ENCODE measurements at places on chromosomes 1 and 21.

GRCh38 chr1:47439017-47439818 is 1.4 kb downstream of the FOXD2 start:
- DNase-seq = no peak

- DNase-seq = no peak
Measured at GRCh38 chr1:23558140-23558871, 995 bp downstream of the ID3 start.

DNA sequence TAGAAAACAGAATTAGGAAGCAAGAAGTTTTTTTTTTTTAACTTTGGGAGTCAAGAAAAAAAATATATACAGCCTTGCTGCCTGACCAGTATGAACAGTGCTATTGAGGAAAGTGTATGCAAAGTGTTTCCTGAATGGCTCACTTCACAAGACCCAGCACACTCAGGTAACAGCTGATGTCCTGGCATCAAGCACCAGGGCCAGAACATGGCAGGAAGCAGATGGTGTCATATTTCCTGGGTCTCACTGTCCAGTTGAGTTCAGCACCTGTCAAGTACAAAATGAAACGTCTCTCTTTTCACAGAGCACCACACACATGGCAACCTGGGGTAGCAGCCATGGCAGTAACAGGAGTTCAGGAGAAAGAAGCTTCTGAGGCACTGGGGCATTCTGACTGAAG is 372.3 kb downstream of the TTLL7 start:
- DNase-seq = no peak

DNA sequence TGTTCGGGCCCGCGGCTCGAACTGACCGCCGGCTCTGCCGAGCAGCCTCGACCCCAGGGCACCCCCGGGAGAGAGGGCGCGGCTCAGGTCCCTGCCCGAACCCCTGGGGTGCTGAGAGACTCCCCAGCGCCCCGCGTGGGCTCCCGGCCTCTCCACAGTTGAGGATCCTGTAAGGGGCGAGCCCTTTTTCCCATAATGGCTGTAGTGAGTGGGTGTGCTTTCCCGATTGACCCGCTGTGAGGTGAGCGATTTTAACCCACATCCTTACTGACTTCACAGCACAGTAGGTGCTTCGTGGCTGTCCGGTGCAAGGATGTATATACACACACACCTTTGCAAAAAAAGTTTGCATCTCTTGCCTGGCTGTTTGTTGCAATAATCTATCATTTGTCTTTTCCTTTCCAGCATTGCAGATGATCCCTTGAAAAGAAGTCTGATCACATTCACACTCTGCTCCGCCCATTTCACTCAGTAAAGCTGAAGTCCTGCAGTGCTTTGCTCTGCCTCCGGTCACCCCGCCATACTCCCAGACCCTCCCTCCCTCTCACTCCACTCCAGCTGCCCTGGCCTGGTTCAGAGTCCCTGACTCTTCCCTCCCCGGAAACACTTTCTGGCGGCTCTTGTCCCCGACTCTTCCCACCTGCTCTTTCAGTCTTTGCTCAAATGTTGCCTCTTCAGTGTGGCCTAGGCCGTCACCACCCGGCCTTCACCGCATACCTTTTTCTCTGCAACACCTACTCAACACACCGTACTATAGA is 955 bp upstream of the UBE2G2 start:
- DNase-seq = peak; percentile 71

GRCh38 chr1:51552929-51553807 is 34.1 kb upstream of the EPS15 start:
- DNase-seq = no peak

DNA sequence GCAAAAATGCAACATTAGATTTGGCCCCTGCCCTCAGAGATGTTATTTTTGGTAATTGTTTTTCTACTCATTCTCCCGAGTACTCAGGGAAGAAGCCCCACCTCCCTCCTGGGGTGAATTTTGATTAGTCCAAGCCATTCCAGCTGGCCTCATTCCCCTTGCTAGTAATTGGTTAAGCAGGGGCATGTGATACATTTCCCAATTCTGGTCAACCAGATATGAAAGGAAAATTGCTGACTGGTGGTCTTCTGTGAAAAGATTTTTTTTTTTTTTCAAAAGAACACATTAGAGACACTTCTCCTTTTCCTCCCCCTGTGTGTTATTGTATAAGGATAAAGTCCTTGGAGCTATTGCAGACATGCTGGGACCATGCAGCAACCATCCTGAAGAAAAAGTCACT is 71.1 kb upstream of the AKT3 start:
- DNase-seq = peak; percentile 6

GRCh38 chr1:93839753-93840152 is 39.3 kb downstream of the DNTTIP2 start:
- DNase-seq = no peak

- no peak for DNase-seq
Measured at GRCh38 chr1:185453496-185454192, 136.6 kb upstream of the IVNS1ABP start.

GRCh38 chr1:63200676-63201075 is 121.7 kb upstream of the FOXD3 start:
- no peak for DNase-seq

DNA sequence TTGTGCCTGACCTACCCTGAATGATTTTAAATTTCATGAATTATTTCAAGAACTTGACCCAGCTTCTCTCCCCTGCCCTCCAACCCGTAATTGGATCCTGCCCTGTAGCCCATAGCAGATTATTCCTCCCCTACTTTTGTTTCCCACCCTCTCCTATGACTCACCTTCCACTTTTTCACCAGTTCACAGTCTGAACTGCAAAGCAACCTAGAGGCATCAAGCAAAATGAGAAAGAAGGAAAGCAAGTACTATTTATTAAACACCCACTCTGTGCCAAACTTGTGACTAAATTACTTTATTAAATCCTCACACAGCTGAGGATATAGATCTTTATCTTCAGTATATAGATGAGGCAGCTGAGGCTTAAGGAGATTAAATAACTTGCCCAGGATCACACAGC is 20.7 kb upstream of the IKBKE start:
- DNase-seq = no peak

DNA sequence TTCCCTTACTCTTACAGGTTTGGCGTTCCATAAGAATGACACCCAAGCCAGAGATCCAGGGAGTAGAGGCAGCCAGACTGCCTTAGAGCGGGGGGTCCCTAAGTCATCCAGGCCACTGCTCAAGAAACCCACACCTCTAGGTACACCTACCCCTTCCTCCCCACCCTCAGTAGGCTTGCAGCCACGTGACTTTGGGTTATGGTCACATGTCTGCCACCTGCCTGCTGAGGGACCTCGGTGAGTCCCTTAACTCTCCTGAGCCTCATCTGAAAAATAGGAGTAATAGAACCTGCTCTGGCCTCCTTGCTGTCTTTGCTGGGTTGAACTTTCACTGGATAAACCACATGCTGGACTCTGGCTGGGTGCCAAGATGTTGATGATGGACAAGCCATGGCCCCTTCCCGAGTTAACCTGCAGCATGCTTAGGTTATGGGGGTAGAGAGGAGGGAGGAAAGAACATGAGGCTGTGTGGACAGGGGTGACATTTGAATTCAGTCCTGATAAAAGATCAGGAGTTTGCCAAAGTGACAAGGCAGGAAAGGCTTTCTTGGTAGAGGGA is 4.5 kb downstream of the RPS6KA1 start:
- DNase-seq = no peak

DNA sequence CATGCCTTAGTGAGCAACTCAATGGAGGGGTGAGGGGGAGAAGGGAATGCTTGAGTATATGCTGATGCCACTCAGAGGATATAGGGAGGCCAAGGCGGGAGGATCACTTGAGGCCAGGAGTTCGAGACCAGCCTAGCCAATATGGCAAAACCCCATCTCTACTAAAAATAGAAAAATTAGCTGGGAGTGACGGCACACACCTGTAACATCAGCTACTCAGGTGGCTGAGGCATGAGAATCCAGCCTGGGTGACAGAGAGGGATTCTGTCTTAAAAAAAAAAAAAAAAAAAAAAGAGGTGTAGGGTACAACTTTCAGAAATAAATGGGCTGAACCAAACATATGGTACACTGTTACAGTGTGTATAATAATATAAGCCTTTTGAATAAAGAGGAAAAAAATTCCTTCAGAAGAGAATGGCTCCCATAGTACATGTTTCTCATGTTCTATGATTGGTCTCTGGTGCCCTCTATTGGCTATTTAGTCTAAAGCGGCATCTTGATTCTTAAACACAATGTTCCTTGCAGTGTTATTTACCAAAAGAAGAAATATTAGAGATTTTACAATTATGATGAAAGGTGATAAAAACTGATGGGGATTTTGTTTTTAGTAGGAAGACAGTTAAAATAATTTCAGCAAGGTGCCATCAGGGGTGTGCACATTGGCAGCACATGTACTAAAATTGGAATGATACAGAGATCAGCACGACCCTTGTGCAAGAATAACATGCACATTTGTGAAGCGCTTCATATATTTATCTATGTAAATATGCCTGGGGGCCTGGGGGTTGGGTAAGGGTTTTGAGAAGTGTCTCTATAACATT is 109.8 kb downstream of the PATJ start:
- DNase-seq = peak; percentile 89

GRCh38 chr1:19308509-19308907 is 3.4 kb downstream of the AKR7A2 start:
- DNase-seq = no peak

DNA sequence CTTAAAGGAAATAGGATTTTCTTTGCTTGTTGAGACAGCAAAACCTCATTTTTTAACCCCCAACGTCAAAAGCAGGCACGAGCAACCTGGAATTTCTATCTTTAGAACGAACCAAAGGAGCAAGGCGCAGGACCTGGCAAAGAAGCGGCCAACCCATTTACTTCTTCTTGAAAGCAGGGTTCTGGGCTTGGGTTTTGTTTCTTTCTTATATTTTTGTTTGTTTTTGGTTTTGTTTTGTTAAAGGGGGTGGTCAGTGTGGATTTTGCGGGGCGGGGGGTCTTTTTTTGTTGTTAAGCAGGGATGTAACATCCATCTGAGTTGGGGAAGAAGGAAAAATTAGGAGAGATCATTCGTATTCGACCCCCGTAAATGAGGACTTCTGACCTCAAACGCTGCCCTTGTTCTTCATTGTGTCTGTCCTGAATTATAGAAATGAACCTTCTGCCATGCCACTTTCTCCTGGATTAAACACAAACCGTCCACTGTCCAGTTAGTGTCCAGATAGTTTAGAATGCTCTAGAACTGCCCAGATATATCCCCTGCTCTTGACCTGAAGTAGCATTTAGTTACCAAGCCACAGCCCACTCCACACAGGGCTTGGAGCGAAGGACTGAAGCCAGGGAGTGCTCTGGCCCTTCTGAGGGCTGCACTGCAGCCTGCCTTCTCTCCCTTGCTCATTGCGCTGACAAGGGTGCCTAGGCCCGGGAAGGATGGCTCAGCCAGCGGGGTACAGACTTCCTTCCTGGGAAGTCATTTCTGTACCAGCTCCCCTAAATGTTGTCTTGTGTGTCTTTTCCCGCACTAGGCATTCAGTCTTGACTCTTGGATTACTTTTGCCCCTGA is 909 bp upstream of the APP start:
- no peak for DNase-seq

DNA sequence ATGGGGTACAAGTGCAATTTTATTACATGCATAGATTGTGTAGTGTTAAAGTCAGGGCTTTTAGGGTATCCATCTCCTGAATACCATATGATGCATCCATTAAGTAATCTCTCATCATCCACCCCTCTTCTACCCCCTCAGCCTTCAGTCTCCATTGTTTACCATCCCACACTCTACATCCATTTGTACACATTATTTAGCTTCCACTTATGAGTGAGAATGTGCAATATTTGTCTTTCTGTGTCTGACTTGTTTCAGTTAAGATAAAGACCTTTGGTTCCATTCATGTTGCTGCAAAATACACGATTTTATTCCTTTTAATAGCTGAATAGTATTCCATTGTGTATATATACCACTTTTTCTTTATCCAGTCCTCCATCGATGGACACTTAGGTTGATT is 222.5 kb upstream of the USP24 start:
- DNase-seq = no peak

GRCh38 chr1:54256522-54257345 is 56.8 kb downstream of the MRPL37 start:
- no peak for DNase-seq

DNA sequence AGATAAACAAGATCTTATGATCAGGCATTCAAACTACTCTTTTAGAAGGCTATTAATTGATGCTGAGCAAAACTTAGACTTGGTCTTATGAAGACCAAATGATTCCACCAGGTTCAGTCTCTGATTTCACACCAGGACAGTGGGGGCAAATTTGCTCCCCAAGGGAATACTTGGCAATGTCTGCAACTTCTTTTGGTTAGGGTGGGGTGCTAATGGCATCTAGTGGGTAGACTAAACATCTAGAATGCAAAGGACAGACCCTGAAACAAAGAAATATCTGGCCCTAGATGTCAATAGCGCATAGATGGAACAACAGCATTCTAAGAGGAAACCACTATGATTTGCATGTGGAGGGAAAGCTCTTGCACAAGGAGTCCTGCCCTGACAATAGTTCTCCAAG is 30.6 kb downstream of the DPT start:
- DNase-seq = no peak

DNA sequence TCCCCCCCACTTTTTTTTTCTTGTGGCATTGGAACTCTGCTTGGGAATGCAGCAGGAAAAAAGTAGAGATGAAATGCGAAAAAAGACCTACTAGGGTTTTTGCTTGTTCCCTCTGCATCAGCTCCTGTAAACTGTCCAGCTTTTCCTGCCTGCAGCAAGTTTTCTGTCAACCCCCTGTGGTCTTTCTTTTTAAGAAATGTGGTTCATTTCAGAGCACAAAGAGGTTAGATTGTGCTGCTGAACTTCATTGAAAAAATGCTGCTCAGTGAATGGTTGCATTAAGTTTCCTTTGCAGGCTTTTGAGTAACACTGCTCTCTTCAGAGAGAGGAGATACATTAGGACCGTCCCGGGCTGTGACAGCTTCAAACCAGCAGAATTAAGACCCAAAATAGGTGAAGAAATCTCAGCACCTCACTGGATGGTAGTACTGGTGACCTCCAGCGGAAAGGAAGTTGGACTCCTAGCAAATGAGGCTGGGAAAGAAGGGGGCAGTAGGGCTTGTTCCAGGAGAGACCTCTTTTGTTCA is 80.7 kb downstream of the NDUFS5 start:
- no peak for DNase-seq

- DNase-seq = no peak
Measured at GRCh38 chr1:214472364-214472763, 79.0 kb downstream of the PTPN14 start.

DNA sequence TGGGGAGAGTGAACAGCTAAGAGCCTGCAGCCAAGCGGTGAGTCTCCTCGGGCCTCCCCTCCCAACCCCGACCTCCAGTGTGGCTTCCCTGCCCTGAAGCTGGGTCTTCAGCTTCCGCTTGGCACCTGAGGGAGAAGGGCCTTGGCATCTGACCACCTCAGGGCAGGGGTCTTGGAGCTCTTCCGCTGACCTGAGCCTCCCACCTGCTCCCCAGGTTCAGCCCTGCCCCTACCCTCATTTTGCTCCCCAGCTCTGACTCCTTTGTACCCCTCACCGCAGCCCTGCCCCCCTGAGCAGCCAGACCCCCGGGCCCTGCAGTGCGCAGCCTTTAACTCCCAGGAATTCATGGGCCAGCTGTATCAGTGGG is 4.9 kb downstream of the ADAMTSL4 start:
- no peak for DNase-seq

- no peak for DNase-seq
Measured at GRCh38 chr1:214492401-214493075, 58.9 kb downstream of the PTPN14 start.

Measured in hematopoietic multipotent progenitor cell treated with erythropoietin and hydrocortisone succinate and interleukin-3 and kit ligand, for 4 days (in vitro differentiated cells).